ENCODE measurements at places on chromosomes 13 and 19.

DNA sequence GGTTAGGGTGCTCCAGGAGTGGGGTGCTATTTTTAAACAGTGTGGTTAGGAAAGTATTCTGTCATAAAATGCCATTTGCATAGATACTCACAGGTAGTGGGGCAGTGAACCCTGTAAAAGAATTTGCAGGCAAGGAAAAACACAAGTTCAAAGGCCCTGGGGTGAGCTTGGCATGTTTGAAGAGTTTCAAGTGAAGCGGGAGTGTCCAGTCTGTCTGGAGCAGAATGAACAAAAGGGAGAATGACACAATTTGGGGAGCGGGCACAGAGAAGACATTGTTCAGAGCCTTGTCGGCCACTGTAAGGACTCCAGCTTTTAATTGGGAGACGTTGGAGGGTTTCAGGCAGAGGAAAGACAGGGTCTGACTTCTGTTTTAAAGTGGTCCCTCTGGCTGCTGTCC lies 2.8 kb downstream of the GRWD1 start:
- DNase-seq, result no peak

GRCh38 chr19:1241417-1242095 lies at the start of gene ATP5F1D:
TSS of gene ATP5F1D (plus strand) at chr19:1241751. CDS start at chr19:1241851, 100 bp downstream.
- no peak for DNase-seq

GRCh38 chr13:109096101-109096500 lies 466.7 kb downstream of the MYO16 start:
- no peak for DNase-seq

DNA sequence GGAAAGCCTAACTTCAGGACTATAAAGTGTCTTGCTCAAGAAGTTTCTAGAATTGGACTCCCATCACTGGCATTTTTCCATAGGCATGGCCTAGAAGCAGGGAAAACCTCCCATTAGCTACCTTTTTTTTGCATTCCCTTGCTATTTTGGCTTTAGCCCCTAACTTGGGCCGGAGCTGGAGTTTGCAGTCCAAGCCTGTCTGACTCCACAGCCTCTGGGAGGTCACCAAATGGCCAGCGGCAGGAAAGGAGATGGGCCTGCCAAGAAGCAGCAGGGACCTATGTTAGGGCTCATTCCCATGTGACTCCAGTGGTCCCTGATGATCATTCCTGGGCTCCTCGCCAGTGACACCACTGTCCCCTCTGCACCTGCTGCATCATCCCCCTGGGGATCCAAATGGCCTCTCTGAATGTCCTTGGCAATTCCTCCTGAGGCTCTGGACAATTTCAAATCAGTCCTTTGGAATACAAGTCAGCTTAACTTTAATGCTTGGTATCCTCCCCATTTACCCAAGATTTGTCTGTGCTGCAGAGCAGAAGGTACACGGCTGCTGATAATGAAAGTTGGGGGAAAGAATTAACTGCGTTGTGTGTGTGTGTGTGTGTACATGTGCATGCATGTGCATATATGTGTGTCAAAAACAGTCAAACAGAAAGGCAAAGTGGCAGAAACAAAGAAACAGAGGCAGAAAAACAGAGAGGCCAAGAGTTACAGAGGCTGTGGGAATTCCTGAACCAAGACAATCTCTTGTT lies 69.8 kb upstream of the SERP2 start:
- peak; percentile 83 for DNase-seq

- no peak for DNase-seq
Observed at GRCh38 chr19:24071078-24071477, 15.9 kb upstream of the ZNF254 start.

DNA sequence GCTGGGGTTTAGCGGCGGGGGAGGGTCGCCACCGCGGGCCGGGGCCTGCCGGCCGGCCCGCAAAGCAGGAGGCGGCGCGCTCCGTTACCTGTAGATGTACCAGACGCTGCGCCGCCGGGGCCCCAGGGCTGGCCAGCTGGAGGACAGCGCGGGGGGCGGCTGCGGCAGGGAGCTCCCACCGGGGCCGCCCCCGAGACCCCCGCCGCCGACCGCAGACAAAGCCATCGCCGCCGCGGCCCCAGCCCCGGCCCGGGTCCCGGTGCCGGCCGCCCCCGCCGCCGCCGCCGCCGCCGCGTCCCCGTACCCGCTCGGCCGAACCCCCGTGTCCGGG lies 24.8 kb downstream of the SHANK1 start:
- DNase-seq, result no peak

GRCh38 chr13:112716461-112716820 lies 26.6 kb downstream of the ATP11A start:
- DNase-seq, result no peak

DNA sequence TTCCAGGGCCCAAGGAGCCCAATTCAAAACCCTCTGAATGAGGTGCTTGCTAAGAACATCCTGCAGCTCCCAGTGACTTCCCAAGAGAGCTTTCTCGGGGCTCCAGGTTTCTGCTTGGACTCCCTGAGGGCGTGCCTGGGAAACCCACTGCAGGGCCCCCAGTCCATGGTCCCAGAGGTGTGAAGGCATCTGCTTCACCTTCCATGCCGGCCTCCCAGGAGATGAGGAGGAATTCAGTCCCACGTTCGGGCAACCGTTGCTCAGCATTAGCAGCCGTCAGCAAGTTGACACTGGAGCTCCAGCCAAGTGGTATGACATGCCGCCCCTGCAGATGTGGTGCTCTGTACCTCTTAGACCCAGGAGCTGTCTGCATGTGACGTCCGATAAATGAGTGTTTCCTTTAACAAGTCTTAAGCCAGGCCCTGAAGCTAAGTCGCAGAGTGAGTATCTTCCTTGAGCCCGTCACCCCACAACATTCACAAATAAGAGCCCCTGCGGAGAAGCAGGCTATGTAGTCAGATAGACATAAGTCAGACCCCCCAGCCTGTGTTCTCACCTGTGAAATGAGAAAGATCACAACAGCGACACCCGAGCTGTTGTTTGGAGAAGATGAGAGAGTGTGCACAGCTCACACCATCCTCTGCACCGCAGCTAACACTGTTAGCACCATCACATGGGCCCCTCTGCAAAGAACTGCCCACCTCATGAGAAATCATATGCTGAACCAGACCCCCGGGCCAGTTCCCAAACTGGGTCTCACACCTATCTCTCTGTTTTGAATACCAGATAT lies 150.3 kb downstream of the KATNAL1 start:
- DNase-seq, result no peak

DNA sequence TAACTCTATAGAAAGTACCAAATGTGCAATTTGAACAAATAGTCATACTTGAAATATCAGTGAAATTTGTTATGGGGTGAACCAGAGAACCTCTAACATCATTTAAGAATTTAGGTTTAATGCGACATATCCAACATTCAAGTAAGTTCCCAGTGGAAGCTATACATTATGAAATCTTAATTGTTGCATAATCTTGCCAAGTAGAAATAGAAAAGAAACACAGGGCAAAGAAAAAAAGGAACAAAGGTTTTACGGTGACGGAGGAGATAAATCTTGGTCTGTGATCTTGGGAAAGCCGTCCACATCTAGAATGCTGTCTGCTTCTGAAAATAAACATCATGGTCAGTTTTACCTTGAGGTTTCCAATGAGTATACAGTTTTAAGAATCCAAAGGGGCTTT lies 445.7 kb downstream of the RFC3 start:
- no peak for DNase-seq

- no peak for DNase-seq
Observed at GRCh38 chr19:58570770-58571574, 2.2 kb downstream of the MZF1 start.

DNA sequence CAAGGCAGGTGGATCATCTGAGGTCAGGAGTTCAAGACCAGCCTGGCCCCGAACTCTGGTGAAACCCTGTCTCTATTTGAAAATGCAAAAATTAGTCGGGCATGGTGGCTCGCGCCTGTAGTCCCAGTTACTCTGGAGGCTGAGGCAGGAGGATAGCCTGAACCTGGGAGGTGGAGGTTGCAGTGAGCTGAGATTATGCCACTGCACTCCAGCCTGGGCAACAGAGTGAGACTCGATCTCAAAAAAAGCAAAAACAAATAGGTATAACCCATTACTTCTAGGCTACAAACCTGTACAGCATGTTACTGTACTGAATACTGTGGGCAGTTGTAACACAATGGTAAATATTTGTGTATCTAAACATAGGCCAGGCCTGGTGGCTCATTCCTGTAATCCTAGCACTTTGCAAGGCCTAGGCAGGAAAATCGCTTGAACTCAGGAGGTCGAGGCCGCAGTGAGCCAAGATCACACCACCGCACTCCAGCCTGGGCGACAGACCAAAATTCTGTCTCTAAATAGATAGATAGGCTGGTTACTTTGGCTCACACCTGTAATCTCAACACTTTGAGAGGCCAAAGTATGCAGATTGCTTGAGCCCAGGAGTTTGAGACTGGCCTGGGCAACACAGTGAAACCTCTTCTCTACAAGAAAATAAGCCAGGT lies 63.5 kb downstream of the MYO9B start:
- no peak for DNase-seq

- no peak for DNase-seq
Observed at GRCh38 chr13:111899714-111900389, 167.1 kb upstream of the SOX1 start.

GRCh38 chr19:45448887-45449299 lies 18.9 kb upstream of the FOSB start:
- no peak for DNase-seq

GRCh38 chr19:31174948-31175347 lies 174.3 kb downstream of the TSHZ3 start:
- DNase-seq, result no peak

GRCh38 chr13:41613984-41614661 lies 156.8 kb downstream of the RGCC start:
- no peak for DNase-seq

GRCh38 chr19:38250821-38251563 lies 5.2 kb downstream of the PPP1R14A start:
- DNase-seq, result peak; percentile 43

GRCh38 chr13:88086577-88086976 lies 415.4 kb downstream of the SLITRK5 start:
- DNase-seq, result no peak

- DNase-seq, result no peak
Observed at GRCh38 chr13:107854880-107855279, 360.5 kb downstream of the LIG4 start.

GRCh38 chr19:41325947-41326706 lies 16.2 kb downstream of the CCDC97 start:
- no peak for DNase-seq

DNA sequence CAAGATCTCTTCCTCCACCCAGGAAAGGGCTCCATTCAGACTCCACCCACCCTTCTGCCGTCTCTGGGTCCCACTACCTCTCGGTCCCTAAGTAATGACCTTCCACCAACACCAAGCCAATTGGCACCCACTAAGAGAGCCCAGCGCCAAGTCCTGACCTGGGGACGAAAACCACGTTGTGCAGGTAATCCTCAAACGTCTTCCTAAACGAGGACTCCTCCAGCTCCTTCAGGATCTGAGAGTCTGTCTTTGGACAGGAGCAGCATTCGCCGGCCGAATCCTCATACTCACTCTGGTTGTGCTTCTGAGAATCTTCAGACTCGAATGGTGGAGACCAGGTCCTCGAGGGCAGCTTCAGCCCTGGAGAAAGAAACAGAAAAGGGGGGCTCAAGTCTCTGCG lies 83.1 kb downstream of the ZNF557 start:
- DNase-seq, result no peak

DNA sequence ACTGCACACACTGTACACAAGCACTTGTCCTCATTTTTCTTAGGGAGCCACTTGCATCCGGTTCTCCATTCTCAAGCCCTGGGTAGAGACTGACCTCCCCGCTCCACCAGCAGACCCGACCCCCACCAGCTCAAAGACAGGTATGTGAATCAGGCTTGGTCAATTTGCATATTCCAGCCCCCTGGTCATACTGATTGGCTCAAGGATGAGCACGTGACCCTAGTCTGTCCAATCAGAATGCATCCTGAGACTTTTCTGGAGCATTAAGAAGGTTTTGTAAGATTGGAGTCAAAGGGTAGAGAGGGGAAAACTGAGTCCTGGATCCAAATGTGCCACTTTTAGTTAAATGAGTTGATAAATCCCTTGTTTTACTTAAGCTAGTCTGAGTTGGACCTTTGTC lies 34.1 kb downstream of the NOTCH3 start:
- DNase-seq, result no peak

DNA sequence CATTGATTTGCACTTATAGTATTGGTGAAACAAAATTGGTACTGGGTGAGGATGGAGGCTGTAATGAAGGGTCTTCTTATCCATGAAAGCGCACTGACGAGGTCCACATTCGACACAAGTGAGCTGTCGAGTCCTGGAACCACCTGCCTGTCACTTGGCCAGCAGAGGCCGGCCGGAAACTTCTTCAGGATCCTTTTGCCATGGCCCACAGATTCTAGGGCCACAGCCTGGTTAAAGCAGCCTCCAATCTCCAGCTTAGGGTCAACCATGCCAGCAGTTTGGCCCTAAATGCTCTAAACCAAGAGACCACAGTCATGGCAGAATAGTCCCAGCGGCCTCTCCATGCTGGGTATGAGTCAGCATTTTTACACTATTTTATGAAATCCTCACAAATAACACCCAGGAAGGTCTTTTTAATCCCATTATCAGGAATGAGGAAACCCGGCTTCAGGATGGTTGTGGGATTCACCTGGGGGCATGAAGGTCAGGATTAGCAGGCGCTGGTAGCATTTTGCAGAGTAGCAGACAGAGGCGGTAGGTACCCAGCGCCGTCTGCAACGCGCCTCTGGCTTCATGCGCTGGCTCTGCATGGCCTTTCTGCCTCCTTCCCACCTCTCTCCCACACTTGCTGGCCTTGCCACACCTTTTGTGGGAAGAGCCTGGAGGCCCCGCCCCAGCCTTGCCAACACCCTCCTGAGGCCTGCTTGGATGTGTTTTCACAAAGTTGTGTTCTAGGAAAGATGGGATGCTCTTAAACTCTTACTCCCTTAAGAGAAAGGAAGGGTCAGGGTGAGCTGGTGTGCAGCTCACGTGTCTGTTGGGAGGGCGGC lies 15.2 kb downstream of the GAS6 start:
- DNase-seq, result peak; percentile 50

DNA sequence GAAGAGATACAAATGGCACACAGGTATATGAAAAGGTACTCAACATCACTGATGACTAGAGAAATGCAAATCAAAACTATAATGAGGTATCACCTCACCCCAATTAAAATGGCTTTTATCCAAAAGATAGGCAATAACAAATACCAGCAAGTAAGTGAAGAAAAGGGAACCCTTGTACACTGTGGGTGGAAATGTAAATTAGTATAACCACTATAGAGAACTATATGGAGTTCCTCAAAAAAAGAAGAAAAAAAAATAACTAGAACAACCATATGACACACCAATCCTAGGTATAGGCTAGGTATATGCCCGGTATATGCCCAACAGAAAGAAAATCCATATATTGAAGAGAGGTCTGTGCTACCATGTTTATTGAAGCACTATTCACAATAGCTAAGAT lies 150.9 kb downstream of the VWA8 start:
- no peak for DNase-seq

DNA sequence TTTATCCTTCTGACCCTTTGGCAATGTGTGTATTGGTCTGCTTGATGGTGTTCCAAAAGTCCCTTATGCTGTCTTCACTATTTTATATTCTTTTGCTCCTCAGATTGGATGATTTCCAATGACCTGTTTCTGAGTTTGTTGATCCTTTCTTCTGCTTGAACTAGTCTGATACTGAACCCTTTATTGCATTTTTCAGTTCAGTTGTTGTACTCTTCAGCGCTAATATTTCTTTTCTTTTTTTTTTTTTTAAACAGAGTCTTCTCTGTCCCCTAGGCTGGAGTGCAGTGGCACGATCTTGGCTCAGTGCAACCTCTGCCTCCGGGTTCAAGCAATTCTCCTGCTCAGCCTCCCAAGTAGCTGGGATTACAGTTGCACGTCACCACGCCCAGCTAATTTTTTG lies 12.6 kb upstream of the ZNF566 start:
- DNase-seq, result no peak
